T follicular helper cell (primary cell): ENCODE measurements at places on chromosomes 3 and 15.

- DNase-seq, result no peak
Measured at GRCh38 chr3:126351771-126352475, 5.3 kb downstream of the KLF15 start.

DNA sequence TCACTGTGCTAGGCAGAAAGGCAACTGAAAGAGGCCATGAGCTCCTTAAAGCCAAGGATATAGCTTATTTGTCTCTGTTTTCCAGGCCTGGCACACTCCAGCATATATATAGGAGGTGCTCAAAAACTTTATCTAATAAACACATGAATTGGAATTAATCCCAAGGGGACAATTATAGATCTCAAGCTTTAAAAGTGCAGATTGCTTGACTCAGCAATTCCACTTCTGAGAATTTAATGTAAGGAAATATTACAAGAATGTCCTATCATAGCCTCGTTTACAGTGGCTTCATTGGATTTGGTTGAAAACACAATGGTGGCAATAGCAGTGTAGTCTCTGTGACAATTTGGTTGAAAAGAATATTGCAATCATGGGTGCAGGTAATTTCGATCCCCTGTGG lies 267.3 kb downstream of the SHQ1 start:
- no peak for DNase-seq

- DNase-seq, result peak; percentile 4
Measured at GRCh38 chr3:51434746-51435327, 43.8 kb downstream of the RBM15B start.

DNA sequence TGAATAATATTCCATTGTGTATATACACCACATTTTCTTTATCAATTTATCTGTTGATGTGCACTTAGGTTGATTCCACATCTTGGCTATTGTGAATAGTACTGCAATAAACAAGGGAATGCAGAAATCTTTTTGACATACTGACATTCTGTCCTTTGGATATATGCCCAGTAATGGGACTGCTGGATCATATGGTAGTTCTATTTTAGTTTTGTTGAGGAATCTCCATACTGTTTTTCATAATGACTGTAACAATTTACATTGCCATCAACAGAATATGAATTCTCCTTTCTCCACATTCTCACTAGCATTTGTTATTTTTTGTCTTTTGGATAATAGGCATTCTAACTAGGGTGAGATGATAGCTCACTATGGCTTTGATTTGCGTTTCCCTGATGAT lies 174.7 kb downstream of the IGSF11 start:
- DNase-seq, result no peak

DNA sequence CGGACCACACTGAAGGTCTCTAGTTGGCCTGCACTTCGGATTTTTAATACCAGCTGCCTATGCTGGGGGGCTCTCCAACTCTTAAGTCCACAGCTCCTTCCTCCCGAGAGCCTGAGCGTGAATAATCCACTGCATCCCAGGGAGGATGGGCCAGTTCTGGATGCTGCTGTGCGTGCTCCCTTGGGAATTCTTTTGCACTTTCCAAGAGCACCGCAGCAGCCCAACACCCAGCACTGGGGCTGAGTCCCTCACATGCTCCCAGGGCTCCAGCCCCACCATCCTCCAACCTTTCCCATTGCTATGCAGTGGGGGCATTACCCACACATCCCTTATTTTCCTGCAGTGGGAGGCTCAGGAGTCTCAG lies 136.4 kb upstream of the IQSEC1 start:
- no peak for DNase-seq

DNA sequence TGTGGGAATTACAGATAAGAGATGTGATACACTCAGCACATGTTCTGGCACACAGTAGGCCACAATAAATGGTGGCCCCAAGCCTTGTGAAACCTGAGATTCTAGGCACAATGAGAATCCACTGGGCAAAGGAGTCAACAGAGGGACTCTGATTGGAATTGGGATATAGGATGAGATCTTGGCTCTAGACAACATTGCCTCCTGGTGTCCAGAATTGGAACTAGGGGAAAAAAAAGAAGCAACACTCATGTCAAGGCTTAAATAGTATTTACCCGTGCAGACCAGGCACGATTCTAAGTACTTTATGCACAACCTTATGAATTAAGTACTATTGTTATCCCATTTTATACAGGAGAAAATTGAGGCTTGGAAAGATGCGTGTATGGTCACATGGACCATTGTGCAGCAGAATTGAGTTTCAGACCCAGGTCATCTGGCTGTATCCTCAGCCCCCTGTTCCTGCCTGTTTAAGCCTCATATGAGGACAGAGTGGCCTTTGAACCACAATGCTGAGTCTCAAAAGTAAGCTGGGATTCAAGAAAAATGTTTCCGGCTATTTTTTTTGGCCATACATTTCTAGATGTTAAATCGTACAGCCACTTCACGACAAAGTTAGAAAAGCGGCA lies 124.8 kb downstream of the SV2B start:
- no peak for DNase-seq
